ENCODE measurements at places on chromosomes 5 and 9.

GRCh38 chr5:170843870-170844269, 17.9 kb upstream of the RANBP17 start:
- no peak for DNase-seq

DNA sequence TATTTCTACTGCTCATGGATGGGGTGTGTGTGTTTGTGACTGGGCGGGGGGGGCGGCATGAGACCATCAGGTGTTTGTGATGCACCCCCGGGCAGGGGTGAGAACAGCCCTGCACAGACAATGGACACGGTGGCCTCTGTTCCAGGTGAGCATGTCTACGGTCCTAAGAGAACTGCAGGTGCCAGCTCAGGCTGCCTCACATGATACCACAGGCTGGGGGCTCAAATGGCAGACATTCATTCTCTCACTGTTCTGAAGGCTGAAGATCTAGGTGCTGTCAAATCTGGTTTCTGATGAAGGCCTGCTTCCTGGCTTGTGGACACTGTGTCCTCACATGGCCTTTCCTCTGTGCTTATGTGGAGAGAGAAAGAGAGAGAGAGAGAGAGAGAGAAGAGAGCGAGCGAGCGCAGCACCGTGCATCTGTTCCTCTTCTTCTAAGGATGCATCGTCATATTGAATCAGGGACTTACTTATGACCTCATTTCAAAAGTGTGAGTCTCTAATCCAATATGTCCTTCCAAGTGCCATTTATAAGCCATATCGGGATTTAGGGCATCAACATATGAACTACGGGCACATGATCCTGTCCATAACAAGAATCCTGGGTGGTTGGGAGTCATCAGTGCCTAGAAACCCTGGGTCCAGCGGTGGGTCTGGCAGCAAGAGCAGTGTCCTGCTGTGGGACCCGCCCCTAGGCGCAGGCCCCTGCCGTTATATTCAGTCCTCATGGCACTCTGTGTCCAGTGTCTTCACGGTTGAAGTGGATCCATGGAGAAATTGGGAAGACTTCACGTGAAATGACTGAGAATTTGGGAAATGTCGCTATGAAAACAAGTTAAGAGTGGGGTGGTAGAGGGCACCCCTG, 42.5 kb downstream of the NXNL2 start:
- no peak for DNase-seq

DNA sequence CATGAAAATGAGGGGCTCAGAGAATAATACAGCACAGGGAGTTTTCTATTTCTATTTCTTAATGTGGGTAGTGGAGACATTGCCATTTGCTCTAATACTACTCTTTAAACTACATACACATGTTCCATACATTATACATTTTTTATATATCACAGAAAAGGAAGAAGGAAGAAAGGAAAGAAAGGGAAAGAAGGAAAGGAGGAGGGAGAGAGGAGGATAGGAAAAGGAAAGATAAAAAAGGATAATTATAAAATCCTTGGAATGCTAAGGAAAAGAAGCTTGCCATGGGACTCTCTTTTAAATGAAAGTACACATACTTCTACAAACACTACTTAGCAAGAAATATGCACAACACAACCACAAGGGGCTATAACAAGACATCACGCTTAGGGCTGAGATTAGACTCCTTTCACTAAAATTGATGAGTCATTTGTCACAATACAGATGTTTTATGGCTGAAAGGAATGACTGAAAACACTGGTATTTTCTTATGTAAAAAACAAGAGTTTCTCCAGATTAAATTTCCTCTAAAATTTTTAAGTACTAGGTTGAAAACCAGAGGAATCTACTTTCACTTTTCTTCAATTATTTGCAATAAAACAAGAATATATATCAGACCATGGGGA, 219.8 kb downstream of the ARL15 start:
- DNase-seq = no peak

DNA sequence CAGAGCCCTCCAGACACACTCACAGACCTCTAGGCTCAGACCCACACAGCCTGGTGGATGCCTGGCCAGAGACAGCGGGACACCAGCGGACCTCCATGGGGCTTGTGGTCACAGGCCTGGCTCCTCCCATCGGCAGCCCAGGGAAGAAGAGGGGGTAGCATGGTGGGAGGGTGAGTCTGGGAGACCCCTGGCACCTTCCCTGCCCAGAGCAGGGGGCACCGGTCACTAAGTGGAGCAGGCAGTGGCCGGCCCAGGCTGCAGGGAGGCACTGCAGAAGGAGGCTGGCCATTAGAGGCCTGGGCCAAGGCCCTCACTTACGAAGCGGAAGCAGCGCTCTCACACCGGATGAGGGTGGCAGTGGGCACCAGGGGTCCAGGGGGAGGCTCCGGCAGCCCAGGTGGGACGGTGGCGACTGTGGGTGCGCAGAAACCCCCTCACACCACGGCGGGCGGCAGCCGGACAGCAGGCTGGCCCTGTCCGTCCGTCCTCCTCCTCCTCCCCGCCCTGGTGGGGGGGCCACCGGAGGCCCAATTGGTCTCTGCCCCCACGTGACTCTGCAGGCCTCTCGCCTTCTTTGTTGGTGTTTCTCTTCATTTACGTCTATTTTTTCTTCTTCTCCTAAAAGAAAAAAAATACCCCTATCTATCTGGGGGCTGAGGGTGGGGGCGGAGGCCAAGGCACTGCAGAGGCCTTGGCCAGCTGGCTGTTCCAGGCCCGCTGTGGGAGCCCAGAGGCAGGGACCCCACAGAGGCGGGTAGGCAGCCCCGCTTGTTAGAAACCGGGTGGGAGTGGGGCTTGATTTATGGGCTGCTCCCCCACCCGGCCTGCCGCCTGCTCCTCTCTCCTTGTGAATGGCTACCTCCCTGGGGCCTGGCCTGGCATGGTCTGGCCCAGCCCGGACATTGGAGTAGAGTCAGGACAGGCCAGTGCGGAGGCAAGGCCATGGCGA, at the start of gene NR5A1:
TSS of gene NR5A1 (minus strand) at position 469 of the 949 bp plus-strand sequence. CDS start 4,004 bp downstream, outside the sequence.
- no peak for DNase-seq

- DNase-seq = no peak
Measured at GRCh38 chr5:175681045-175681967, 23.4 kb downstream of the HRH2 start.

DNA sequence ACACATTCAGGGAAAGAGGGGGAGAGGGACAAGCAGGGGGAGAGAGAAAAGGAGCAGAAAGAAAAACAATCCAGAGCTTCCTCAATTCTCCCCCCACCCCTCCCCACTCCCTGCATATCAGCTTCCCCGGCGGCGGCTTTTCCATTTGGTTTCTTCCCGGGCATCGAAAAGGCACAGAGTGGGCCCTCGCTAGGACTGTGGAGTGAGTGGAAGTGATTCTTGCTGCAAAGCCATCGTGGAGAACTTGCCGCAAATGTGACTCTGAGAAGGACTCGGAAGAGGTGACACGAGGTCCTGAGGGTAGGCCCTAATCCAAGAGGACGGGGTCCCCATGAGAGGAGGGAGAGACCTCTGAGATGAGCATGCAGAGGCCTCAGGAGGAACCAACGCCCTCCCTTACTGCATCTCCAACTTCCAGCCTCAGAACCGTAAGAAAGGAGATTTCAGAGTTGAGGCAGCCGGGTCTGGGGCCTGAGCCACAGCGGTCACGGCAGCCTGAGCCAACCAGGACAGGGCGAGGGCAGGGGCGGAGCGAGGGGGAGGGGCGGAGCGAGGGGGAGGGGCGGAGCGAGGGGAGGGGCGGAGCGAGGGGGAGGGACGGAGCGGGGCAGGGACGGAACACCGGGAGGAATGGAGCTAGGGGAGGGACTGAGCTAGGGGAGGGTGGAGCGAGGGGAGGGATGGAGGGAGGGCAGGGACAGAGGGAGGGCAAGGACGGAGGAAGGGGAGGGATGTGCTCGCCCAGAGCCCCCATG, 21.2 kb upstream of the SARDH start:
- no peak for DNase-seq

GRCh38 chr5:53917095-53917494, 356.7 kb downstream of the NDUFS4 start:
- DNase-seq = no peak

DNA sequence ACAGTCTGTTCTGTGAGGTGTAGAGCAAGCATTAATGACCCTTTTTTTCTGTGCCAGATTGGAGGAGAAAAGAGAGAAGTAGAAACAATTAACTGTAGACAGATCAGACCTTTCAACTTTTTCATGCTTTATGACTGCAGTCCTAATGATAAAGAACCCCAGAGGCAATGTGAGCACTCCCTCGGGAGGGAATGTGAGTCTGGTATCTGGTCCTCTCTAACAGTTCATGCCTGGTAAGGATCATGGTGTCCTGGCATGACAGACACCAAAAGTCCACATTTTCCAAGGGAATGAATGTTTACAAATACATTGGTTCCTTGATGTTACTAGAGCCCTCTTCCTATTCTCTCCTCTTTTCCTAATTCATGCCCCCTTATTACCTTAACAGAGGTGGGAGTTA, 70.3 kb downstream of the MTAP start:
- DNase-seq = no peak

- no peak for DNase-seq
Measured at GRCh38 chr5:22699319-22699718, 153.8 kb downstream of the CDH12 start.

Data from stimulated activated CD8-positive, alpha-beta memory T cell treated with anti-CD3 and anti-CD28 coated beads, Interleukin-15, amount 100 ng/mL, for 1 hour (primary cell).